ENCODE measurements at places on chromosomes 1 and 21. TPM values are rescaled to one million over a fixed set of nuclear protein-coding genes. Genes with fewer than 3 reads are reported as not detected.

Gene DIRAS3
- total RNA-seq, result 1.3 TPM

Gene SPRR3
- not detected for total RNA-seq

Gene RCAN3
- total RNA-seq, result 13.8 TPM

Gene SPTA1
- total RNA-seq, result not detected

Gene GBP4
- total RNA-seq, result not detected

Gene OR2L2
- total RNA-seq, result 0.02 TPM

Gene MSH4
- not detected for total RNA-seq

Gene IFI16
- 4.4 TPM for total RNA-seq

Gene PROX1
- 0.14 TPM for total RNA-seq

Gene CLCA1
- total RNA-seq, result not detected

Gene SEC16B
- total RNA-seq, result 1.4 TPM

Gene PRKCZ
- 6.5 TPM for total RNA-seq

Gene ANKRD65
- not detected for total RNA-seq

Gene ACOT11
- 2.4 TPM for total RNA-seq

Gene MMEL1
- not detected for total RNA-seq

Gene SSU72
- 108 TPM for total RNA-seq

Gene DNAI4
- 0.90 TPM for total RNA-seq

Gene ECM1
- 1.7 TPM for total RNA-seq

Gene PRR9
- total RNA-seq, result not detected

Gene BACE2
- total RNA-seq, result 21.7 TPM

Gene ANGPTL1
- total RNA-seq, result not detected

Gene IFNAR2
- total RNA-seq, result 18.9 TPM

Gene FGR
- total RNA-seq, result not detected

Gene VAV3
- 1.3 TPM for total RNA-seq

Gene SPRR2E
- not detected for total RNA-seq

Gene PADI2
- 1.3 TPM for total RNA-seq

Gene RASSF5
- 1.3 TPM for total RNA-seq

Gene SLC45A1
- total RNA-seq, result 3.0 TPM

Gene TCHH
- 0.14 TPM for total RNA-seq

Gene IL22RA1
- 5.0 TPM for total RNA-seq

Gene RGS13
- total RNA-seq, result not detected

Gene ZNF436
- 6.1 TPM for total RNA-seq

Gene KIF26B
- 0.16 TPM for total RNA-seq

Gene PRAMEF5
- total RNA-seq, result not detected

Gene DNTTIP2
- total RNA-seq, result 40.0 TPM

Gene FCMR
- 7.0 TPM for total RNA-seq

Gene SMCP
- not detected for total RNA-seq

Gene GNAT2
- total RNA-seq, result not detected

Gene ZNF124
- total RNA-seq, result 6.0 TPM

Gene CELA3B
- not detected for total RNA-seq

Gene FCRL6
- not detected for total RNA-seq

Gene TCHHL1
- not detected for total RNA-seq

Gene ASCL5
- total RNA-seq, result not detected

Gene GSTM5
- not detected for total RNA-seq

Gene LHX8
- total RNA-seq, result 1.1 TPM

Gene DR1
- total RNA-seq, result 32.3 TPM

Gene HSD3B1
- total RNA-seq, result not detected

Gene OR6K3
- not detected for total RNA-seq

Gene ARHGEF19
- 6.6 TPM for total RNA-seq

Gene FABP3
- total RNA-seq, result not detected

Measured in A549 treated with RU486 at 1 μM for 4 hours (cell line).